WTC11 (cell line): ENCODE measurements at places on chromosomes 5 and 9. TPM values are rescaled to one million over a fixed set of nuclear protein-coding genes. Genes with fewer than 3 reads are reported as not detected.

SH3GLB2 gene
- total RNA-seq = 59.7 to 65.7 TPM (median 62.9 TPM) in 3 replicates

FOXD4L3 gene
- total RNA-seq = not detected in 3 replicates

SOWAHA gene
- total RNA-seq = 0.11 to 0.25 TPM (median 0.16 TPM) in 3 replicates

DAB2 gene
- total RNA-seq = 3.8 to 7.2 TPM (median 3.9 TPM) in 3 replicates

IL9 gene
- total RNA-seq = not detected in 3 replicates

EIF4E1B gene
- 0.74 to 1.3 TPM (median 1.1 TPM) in 3 replicates for total RNA-seq

DNA sequence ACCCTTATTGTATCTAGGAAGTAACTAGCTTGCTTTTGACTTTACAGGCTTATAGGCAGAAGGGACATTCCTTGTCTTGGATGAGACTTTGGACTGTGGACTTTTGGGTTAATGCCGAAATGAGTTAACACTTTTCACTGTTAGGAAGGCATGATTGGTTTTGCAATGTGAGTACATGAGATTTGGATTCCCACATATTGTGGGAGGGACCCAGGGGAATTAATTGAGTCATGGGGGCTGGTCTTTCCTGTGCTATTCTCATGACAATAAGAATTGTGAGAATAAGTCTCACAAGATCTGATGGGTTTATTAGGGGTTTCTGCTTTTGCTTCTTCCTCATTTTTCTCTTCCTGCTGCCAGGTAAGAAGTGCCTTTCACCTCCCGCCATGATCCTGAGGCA lies 417.5 kb downstream of the HINT1 start:
- no peak overlapping the region for H3K4me3 ChIP-seq
- peaks cover 6% of the 10 kb centered on the region; the same call in 1 of the 2 replicates for H3K27me3 ChIP-seq
- H3K36me3 ChIP-seq = peaks cover 12% of the 10 kb centered on the region
- H3K4me1 ChIP-seq = peaks cover 3% of the 10 kb centered on the region; the same call in 1 of the 2 replicates
- no peak for DNase-seq

- no peaks in the 10 kb centered on the region for H3K36me3 ChIP-seq
- H3K4me3 ChIP-seq = no peak overlapping the region
- H3K27me3 ChIP-seq = no peaks in the 10 kb centered on the region
- no peak for DNase-seq
Measured at GRCh38 chr5:128703322-128703721, 165.3 kb upstream of the FBN2 start.

- H3K36me3 ChIP-seq = peaks cover 18% of the 10 kb centered on the region
- no peak overlapping the region for H3K4me3 ChIP-seq
- H3K27me3 ChIP-seq = no peaks in the 10 kb centered on the region
- DNase-seq = no peak
- H3K4me1 ChIP-seq = no peaks in the 10 kb centered on the region
- H3K27ac ChIP-seq = no peak overlapping the region
Measured at GRCh38 chr5:43572357-43572756, 15.5 kb upstream of the PAIP1 start.

DNA sequence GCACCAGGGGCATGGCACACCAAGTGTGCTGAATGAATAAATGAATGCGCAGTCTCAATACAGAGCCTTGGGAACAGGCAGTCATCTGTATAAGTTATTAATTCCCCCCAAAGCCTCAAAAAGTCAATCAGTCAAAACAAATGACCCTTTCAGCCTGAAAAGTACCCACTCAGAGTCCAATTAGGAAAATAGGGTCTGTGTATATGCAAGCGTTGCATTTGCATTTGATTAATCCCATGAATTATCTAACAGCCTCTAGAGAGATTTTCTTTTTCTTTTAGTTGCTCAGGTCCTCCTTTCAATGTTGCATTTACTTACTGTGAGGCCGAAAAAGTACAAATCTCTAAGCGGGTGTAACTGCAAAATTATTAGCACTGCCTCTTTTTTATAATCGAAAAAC lies 23.4 kb downstream of the PTCH1 start:
- H3K4me1 ChIP-seq = peaks cover 62% of the 10 kb centered on the region
- H3K4me3 ChIP-seq = no peak overlapping the region
- H3K36me3 ChIP-seq = peaks cover 1% of the 10 kb centered on the region; the same call in 1 of the 2 replicates
- no peak for DNase-seq
- peak overlapping the region; percentile 61; the same call in 1 of the 2 replicates for H3K27ac ChIP-seq

GRCh38 chr5:138596105-138596881 lies 21.1 kb upstream of the HSPA9 start:
- H3K27ac ChIP-seq = no peak overlapping the region
- no peak overlapping the region for H3K4me3 ChIP-seq
- no peaks in the 10 kb centered on the region for H3K36me3 ChIP-seq
- no peaks in the 10 kb centered on the region; the same call in 1 of the 2 replicates for H3K27me3 ChIP-seq
- no peak for DNase-seq

DNA sequence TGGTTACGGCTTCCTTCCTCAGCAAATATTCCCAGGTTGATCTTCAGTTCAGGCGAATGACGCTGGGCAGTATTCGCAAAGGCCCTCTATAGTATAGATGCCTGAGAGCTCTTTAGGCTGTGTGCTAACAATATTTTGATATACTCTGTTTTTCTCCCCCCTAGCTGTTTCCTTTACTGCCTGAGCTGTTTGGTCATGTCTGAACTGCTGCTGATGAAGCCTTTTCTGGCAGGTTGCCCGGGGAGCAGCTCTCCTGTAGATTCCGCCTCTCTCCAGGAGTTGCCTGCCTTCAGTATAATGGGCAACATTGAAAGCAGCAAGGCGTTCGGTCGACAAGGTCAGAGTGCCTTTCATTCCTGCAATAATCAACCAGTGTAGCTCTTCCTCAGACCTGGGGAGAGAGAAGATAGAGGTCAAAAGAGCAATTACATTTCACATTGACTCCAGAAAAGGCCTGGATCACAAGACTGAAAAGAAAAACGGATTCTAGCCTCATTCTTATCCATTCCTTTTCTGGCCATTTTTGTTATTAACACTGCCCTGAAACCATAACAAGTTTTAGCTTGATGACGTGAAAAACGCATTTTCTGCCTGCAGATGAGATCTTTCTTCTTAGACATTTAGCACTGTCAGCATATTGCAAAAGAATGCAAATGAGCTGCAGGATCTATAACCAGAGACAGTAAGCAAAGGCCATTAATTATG lies 60.1 kb upstream of the ZNF608 start:
- H3K36me3 ChIP-seq = no peaks in the 10 kb centered on the region
- peak; percentile 29 for DNase-seq
- peaks cover 22% of the 10 kb centered on the region for H3K4me1 ChIP-seq
- no peaks in the 10 kb centered on the region for H3K27me3 ChIP-seq

GRCh38 chr9:108656566-108656965 lies 199.2 kb downstream of the ACTL7B start:
- H3K27me3 ChIP-seq = peaks cover 7% of the 10 kb centered on the region; the same call in 1 of the 2 replicates
- H3K4me1 ChIP-seq = no peaks in the 10 kb centered on the region
- H3K36me3 ChIP-seq = peaks cover 32% of the 10 kb centered on the region
- no peak for DNase-seq
- H3K4me3 ChIP-seq = no peak overlapping the region

DNA sequence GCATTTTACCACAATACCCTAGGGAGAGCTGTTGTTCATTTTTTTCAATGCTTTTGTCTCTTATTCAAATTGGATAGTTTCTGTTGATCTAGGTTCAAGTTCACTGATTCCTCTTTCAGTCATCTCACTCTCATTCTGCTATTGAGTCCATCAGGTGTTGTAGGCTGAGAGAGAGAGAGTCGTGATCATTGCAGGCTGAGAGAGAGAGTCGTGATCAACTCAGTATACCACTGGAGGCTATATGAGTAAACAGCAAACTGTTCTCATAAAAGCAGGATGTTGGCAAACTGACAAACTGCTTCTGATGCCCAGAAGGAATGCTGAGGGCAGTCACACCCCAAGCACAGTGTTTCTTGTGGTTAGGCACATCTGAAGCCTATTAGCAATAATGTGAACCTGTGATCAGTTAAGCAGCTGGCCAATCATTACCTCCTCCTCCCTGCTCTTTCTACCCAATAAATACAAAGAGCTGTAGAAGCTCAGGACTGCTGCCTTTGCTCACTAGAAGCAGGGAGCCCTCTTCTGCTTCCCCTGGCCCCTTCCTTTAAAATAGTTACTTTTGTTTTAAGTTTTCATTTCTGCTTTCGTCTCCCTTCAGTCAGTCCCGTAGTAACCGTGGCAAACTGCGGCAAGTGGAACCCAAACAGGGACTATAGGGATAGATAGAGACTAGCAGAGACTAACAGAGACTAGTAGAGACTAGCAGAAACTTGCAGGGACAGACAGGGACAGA lies 476.1 kb upstream of the ACO1 start:
- no peak for DNase-seq
- peaks cover 12% of the 10 kb centered on the region for H3K36me3 ChIP-seq
- H3K4me1 ChIP-seq = peaks cover 16% of the 10 kb centered on the region

DNA sequence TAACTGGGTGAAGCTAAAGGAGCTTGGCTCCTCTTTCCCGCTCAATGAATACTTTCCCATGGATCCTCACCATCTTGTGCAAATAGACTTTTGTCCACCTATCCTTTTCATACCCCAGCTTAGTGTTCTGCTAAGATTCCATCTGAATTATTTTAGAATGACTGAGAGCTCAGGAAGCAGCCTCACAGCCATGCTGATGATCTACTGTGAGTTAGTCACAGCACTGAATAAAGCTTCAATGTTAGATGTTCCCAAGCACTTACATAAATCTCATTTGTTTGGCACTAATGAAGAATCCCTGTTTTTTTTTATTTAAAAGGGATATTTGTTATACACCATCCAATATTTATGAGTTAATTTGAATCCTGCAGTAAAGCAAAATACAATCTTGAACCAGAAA lies 317.6 kb upstream of the TRPC7 start:
- H3K27me3 ChIP-seq = no peaks in the 10 kb centered on the region; the same call in none of the 2 replicates
- H3K36me3 ChIP-seq = peaks cover 78% of the 10 kb centered on the region
- no peak overlapping the region for H3K27ac ChIP-seq
- H3K4me3 ChIP-seq = no peak overlapping the region
- H3K4me1 ChIP-seq = peaks cover 10% of the 10 kb centered on the region

DNA sequence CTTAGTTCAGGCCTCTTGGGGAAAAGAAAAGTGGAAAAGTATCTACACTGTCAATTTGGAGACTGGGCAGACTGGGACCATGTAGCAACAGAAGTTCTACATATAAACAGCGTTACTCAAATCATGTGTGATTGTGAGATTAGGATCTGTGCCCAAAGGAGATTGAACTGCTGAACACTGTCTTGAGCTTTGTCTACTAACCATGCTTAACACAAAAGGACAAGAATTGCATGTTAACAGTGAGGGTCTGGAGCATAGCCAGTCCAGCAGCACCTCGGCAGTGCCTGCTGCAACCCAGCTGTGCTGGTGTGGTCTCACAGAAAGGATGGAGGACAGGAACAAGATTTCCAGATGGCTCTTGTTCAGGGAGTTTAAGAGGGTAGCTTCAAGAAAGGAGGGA lies 5.7 kb downstream of the PAM start:
- H3K4me1 ChIP-seq = peaks cover 50% of the 10 kb centered on the region
- H3K27me3 ChIP-seq = no peaks in the 10 kb centered on the region; the same call in 1 of the 2 replicates
- DNase-seq = no peak
- no peaks in the 10 kb centered on the region for H3K36me3 ChIP-seq

GRCh38 chr5:106755066-106755465 lies 915.7 kb downstream of the EFNA5 start:
- H3K36me3 ChIP-seq = no peaks in the 10 kb centered on the region
- peak; percentile 36 for DNase-seq
- no peak overlapping the region for H3K4me3 ChIP-seq
- H3K27ac ChIP-seq = peak overlapping the region; percentile 19

GRCh38 chr5:1014346-1014745 lies 5.7 kb downstream of the NKD2 start:
- H3K27me3 ChIP-seq = peaks cover 18% of the 10 kb centered on the region
- DNase-seq = no peak
- H3K36me3 ChIP-seq = no peaks in the 10 kb centered on the region
- peaks cover 20% of the 10 kb centered on the region for H3K4me1 ChIP-seq
- no peak overlapping the region for H3K4me3 ChIP-seq

DNA sequence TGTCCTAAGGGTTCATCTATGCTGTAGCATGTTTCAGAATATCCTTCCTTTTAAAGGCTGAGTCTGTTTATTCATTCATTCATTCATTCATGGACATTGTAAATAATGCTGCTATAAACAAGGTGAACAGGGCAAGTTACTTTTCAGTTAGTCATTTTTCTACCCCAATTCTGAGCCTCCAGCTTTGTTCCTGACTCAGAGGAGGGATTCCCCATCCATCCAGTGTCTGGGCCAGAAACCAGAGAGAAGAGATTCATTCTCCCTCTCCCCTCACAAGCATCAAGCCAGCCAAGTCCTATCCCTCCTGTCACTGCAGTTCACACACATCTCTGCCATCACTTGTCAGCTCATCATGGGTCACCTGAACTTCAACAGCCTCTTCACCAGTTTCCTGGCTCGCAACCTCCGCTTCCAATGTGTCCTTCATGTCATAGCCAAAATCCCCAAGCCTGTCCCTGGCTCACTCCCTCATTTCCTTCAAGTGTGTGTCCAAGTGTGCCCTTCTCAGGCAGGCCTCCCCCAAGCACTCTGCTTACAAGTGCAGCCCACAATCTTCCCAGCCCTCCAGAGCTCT lies 203.0 kb downstream of the TTLL11 start:
- H3K36me3 ChIP-seq = no peaks in the 10 kb centered on the region
- peaks cover 21% of the 10 kb centered on the region for H3K4me1 ChIP-seq
- no peak overlapping the region for H3K27ac ChIP-seq
- no peak overlapping the region for H3K4me3 ChIP-seq
- DNase-seq = no peak
- no peaks in the 10 kb centered on the region for H3K27me3 ChIP-seq

DNA sequence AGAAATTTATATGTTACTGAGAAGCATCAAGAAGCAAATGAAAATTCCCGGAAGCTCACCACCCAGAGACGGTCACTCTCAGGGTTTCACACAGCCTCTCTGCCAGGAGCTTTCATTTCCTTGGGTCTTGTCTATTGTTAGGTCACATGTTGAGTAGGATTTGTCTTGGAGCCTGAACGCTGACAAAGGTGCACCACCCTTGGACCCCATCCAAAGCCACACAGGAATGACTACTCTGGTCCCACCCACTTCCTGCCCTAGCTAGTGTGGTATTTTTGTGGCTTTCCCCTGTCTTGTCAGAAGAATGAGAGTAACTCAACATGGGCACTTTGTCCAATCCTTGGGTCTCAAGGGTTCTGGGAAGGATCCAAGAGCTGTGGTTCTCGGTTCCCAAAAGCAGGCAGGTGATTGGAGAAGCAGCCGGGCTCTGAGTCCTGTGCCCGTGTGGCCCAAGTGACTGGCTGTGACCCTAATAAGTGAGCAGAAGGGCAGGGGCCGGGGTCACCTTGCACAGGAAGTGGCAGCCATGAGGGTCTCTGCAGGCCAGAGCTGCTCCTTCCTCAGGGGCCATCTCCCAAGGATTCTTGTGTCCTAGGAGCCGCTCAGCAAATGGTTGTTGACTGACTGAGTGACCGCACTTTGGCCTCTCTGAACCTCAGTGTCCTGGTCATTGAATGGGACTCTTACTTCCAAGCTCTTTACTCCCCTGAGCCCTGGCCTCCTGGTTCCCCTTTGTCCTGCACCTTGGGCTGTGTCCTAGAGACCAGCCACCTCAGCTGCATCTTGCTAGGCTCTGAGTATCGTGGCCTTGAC lies 6.9 kb downstream of the FGD3 start:
- no peak for DNase-seq
- H3K4me3 ChIP-seq = no peak overlapping the region
- H3K4me1 ChIP-seq = peaks cover 6% of the 10 kb centered on the region; the same call in 1 of the 2 replicates
- no peaks in the 10 kb centered on the region for H3K27me3 ChIP-seq

GRCh38 chr9:129990269-129991010 lies 52.5 kb downstream of the FNBP1 start:
- peaks cover 6% of the 10 kb centered on the region for H3K36me3 ChIP-seq
- H3K27ac ChIP-seq = peak overlapping the region; percentile 95
- no peak for DNase-seq
- H3K4me3 ChIP-seq = no peak overlapping the region
